ENCODE measurements at places on chromosomes 3 and 15.

DNA sequence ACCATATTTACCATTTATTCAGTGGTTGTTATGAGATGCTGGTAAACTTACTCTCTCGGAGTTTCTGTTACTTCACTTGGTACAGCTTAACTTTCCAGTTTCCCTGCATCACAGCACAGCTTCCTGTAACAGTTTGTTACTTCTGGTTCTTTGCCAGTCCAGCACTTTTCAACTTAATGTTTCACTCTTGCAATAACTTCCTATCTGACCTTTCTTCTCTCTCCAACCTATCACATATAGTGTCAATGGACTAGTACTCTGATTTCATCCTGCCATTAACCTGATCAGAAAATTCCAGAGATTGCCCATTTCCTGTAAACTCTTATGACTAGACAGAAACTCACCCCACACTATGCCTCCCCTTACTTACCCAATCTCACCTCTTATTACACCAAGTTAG, 3.9 kb upstream of the ATP11B start:
- H3K4me3 ChIP-seq, result no peak overlapping the region
- no peaks in the 10 kb centered on the region for H3K36me3 ChIP-seq
- no peak for DNase-seq
- no peak overlapping the region for H3K27ac ChIP-seq
- peaks cover 15% of the 10 kb centered on the region for H3K27me3 ChIP-seq

GRCh38 chr3:18211116-18211515, 214.0 kb downstream of the SATB1 start:
- DNase-seq, result no peak
- no peaks in the 10 kb centered on the region for H3K36me3 ChIP-seq
- H3K27me3 ChIP-seq, result no peaks in the 10 kb centered on the region
- H3K4me1 ChIP-seq, result no peaks in the 10 kb centered on the region
- H3K4me3 ChIP-seq, result no peak overlapping the region

- H3K27ac ChIP-seq, result no peak overlapping the region
- no peak for DNase-seq
- peaks cover 8% of the 10 kb centered on the region for H3K27me3 ChIP-seq
- no peaks in the 10 kb centered on the region for H3K36me3 ChIP-seq
Measured at GRCh38 chr3:169948559-169949448, 17.8 kb upstream of the SEC62 start.

GRCh38 chr3:5198986-5199731, 11.7 kb downstream of the EDEM1 start:
- no peak overlapping the region for H3K27ac ChIP-seq
- H3K36me3 ChIP-seq, result peaks cover 24% of the 10 kb centered on the region

GRCh38 chr3:104106276-104106675, 1260.4 kb upstream of the ALCAM start:
- no peak for DNase-seq
- H3K27me3 ChIP-seq, result no peaks in the 10 kb centered on the region
- no peak overlapping the region for H3K4me3 ChIP-seq
- H3K27ac ChIP-seq, result no peak overlapping the region
- H3K36me3 ChIP-seq, result no peaks in the 10 kb centered on the region
- H3K4me1 ChIP-seq, result no peaks in the 10 kb centered on the region

GRCh38 chr3:118207271-118207670, 827.4 kb downstream of the IGSF11 start:
- H3K27me3 ChIP-seq, result peaks cover 3% of the 10 kb centered on the region
- no peak overlapping the region for H3K27ac ChIP-seq
- no peak overlapping the region for H3K4me3 ChIP-seq
- no peaks in the 10 kb centered on the region for H3K4me1 ChIP-seq
- no peak for DNase-seq

DNA sequence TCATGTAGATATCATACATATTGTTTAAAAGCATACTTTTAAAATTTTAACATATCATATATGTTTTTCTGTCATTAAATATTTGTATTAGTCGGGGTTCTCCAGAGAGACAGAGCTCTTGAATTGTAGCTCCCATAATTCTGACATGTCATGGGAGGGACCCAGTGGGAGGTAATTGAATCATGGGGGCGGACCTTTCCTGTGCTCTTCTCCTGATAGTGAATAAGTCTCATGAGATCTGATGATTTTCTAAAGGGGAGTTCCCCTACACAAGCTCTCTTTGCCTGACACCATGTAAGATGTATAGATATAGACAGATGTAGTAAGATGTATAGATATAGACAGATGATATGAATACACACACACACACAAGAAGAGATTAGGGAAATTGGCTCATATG, 161.2 kb upstream of the ABI3BP start:
- H3K4me1 ChIP-seq, result no peaks in the 10 kb centered on the region
- DNase-seq, result no peak
- H3K27me3 ChIP-seq, result peaks cover 16% of the 10 kb centered on the region
- no peak overlapping the region for H3K4me3 ChIP-seq

DNA sequence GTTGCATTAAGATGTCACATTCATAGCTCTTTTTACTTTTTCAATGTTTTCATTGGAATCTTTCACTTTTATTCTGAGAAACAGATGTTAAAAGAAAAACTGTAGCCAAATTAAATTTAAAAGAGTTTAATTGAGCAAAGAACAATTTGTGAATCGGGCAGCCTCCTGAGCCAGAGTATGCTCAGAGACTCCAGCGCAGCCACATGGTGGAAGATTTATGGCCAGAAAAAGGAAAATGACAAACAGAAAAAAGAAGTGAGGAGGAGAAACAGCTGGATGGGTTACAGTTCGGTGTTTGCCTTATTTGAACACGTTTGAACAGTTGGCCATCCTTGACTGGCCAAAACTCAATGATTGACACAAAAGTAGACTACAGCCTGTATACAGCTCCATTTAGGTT, 33.8 kb upstream of the RAB11A start:
- peaks cover 9% of the 10 kb centered on the region for H3K4me1 ChIP-seq
- no peak for DNase-seq
- H3K4me3 ChIP-seq, result no peak overlapping the region
- H3K27me3 ChIP-seq, result no peaks in the 10 kb centered on the region
- H3K27ac ChIP-seq, result no peak overlapping the region

- no peak overlapping the region for H3K4me3 ChIP-seq
- H3K36me3 ChIP-seq, result no peaks in the 10 kb centered on the region
- H3K4me1 ChIP-seq, result peaks cover 16% of the 10 kb centered on the region
- no peak overlapping the region for H3K27ac ChIP-seq
Measured at GRCh38 chr15:99409560-99409959, 156.2 kb upstream of the MEF2A start.

DNA sequence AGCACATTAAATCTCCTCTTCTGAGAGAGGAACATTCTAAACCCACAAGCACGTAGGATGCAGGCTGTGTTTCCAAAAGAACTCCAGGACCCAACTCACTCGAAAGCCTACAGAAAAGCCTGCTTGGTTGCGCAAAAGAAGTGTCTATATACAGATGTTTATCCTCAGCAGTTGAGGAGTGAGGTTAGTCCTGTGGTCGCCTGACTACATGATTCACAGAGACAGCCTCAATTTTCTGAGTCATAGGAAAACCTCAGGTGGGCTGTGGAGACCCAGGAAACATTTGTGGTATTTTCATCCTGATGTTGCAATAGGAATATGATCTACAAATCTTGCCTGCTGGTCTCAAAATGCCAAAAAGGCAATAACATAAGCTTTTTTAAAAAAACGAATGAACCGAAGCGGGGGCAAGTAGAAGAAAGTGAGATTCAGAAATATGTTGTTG, 183.8 kb upstream of the THRB start:
- no peaks in the 10 kb centered on the region for H3K27me3 ChIP-seq
- H3K4me1 ChIP-seq, result peaks cover 41% of the 10 kb centered on the region
- DNase-seq, result no peak
- no peaks in the 10 kb centered on the region for H3K36me3 ChIP-seq
- H3K27ac ChIP-seq, result no peak overlapping the region

- H3K27ac ChIP-seq, result no peak overlapping the region
- H3K36me3 ChIP-seq, result no peaks in the 10 kb centered on the region
- no peak overlapping the region for H3K4me3 ChIP-seq
- no peaks in the 10 kb centered on the region for H3K4me1 ChIP-seq
Measured at GRCh38 chr15:42101861-42102260, 7.5 kb upstream of the PLA2G4D start.

GRCh38 chr15:25246641-25247406, 192.0 kb downstream of the UBE3A start:
- H3K27ac ChIP-seq, result no peak overlapping the region
- peak; percentile 27 for DNase-seq
- H3K4me1 ChIP-seq, result no peaks in the 10 kb centered on the region
- H3K27me3 ChIP-seq, result no peaks in the 10 kb centered on the region
- H3K36me3 ChIP-seq, result no peaks in the 10 kb centered on the region

DNA sequence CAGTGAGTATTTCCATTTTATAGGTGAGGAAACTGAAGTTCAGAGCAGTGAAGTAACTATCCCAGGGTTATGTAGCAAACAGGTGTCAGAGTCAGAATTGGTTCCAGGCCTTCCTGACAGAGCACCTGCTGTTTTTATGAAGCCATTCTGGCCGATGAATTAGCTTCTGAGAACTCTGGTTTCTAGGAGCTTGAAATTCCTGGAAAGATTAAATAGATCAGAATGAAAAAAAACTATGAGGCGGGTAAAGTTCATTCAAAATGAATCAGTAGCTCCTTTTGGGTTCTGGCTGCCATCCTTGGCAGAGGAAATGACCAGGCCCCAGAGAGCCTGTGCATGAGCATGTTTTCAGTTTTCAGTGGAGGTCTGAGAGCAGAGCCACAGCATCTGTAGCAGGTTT, 59.3 kb upstream of the CFAP161 start:
- no peak for DNase-seq
- H3K27ac ChIP-seq, result no peak overlapping the region
- H3K4me3 ChIP-seq, result no peak overlapping the region
- no peaks in the 10 kb centered on the region for H3K4me1 ChIP-seq

DNA sequence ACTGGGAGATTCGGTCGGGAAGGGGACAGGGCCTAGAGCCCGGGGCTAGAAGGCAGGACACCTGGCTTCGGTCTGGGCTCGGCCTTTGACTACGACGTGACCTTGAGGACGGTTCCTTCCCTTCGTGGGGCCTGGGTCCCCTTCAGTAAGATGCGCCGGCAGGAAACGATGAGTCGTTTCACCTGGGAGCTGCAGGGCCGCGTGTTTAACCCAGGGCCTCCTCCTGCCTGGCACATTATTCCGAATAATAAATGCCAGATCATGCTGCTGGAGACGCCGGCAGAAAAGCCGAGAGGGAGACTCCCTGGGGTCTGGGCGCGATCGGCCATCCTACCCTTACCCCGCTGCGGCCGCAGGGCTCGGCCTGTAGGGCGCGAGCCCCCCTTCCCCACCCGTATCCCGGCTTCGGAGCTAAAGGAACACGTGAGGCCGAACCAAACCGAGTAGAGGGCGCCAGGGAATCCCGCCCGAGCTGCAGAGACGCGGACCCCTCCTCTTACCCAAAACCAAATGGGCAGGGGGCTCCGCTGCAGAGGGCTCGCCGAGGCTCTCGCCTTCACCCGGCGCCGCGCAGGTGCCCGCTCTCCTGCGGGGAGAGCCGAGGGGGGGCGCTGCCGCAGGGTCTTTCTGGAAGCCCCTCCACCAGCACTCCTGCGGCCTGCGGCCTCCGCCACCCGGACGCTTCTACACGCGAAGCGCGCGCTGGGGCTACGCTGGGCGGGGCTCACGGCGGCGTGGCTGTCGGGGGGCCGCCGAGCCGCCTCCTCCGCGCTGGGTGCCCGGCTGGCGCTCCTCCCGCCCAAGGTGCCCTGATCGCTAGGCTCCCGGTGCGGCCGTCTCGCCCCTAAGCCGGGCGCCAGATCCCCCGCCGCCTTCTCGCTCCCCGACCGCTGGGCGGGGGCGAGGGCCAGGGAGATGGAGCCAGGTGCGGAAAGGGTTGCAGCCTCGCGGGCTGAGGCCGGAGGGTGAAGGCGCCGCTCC, at the start of gene BDH1:
BDH1 (minus strand) TSS at position 688 of the 981 bp plus-strand sequence. CDS start 9,525 bp downstream, outside the sequence.
- H3K27ac ChIP-seq, result peak within 1 kb of the TSS; percentile 90
- peak within 1 kb of the TSS; percentile 75 for H3K4me3 ChIP-seq
- peaks cover 6% of the 10 kb centered on the region for H3K4me1 ChIP-seq
- peaks cover 34% of the 10 kb centered on the region for H3K27me3 ChIP-seq

GRCh38 chr3:58835086-58835485, 168.5 kb upstream of the FAM3D start:
- H3K4me3 ChIP-seq, result no peak overlapping the region
- H3K4me1 ChIP-seq, result peaks cover 7% of the 10 kb centered on the region
- H3K36me3 ChIP-seq, result no peaks in the 10 kb centered on the region
- H3K27me3 ChIP-seq, result no peaks in the 10 kb centered on the region

GRCh38 chr3:188052169-188053035, 101.6 kb upstream of the LPP start:
- no peak overlapping the region for H3K4me3 ChIP-seq
- no peaks in the 10 kb centered on the region for H3K27me3 ChIP-seq
- peak; percentile 77 for DNase-seq
- H3K36me3 ChIP-seq, result no peaks in the 10 kb centered on the region

GRCh38 chr3:112773864-112774263, 72.8 kb downstream of the CD200R1L start:
- H3K36me3 ChIP-seq, result no peaks in the 10 kb centered on the region
- H3K4me1 ChIP-seq, result peaks cover 37% of the 10 kb centered on the region
- H3K27ac ChIP-seq, result no peak overlapping the region
- DNase-seq, result no peak
- H3K27me3 ChIP-seq, result no peaks in the 10 kb centered on the region

- no peaks in the 10 kb centered on the region for H3K27me3 ChIP-seq
- DNase-seq, result no peak
Measured at GRCh38 chr15:78082106-78082742, 4.7 kb upstream of the TBC1D2B start.

GRCh38 chr15:89672221-89673164, 6.7 kb downstream of the PLIN1 start:
- H3K36me3 ChIP-seq, result no peaks in the 10 kb centered on the region
- no peak overlapping the region for H3K27ac ChIP-seq
- H3K4me3 ChIP-seq, result no peak overlapping the region
- no peaks in the 10 kb centered on the region for H3K27me3 ChIP-seq
- no peak for DNase-seq

- no peak for DNase-seq
- no peak overlapping the region for H3K4me3 ChIP-seq
- no peaks in the 10 kb centered on the region for H3K27me3 ChIP-seq
- no peak overlapping the region for H3K27ac ChIP-seq
- no peaks in the 10 kb centered on the region for H3K36me3 ChIP-seq
Measured at GRCh38 chr15:39392469-39393047, 188.3 kb upstream of the THBS1 start.

- no peak for DNase-seq
- no peak overlapping the region for H3K4me3 ChIP-seq
- H3K27me3 ChIP-seq, result no peaks in the 10 kb centered on the region
- H3K27ac ChIP-seq, result no peak overlapping the region
- no peaks in the 10 kb centered on the region for H3K36me3 ChIP-seq
- peaks cover 2% of the 10 kb centered on the region for H3K4me1 ChIP-seq
Measured at GRCh38 chr3:96466441-96466840, 348.0 kb upstream of the EPHA6 start.

GRCh38 chr3:34783876-34784275, 855.4 kb upstream of the ARPP21 start:
- no peaks in the 10 kb centered on the region for H3K36me3 ChIP-seq
- H3K4me1 ChIP-seq, result peaks cover 3% of the 10 kb centered on the region
- DNase-seq, result no peak
- no peaks in the 10 kb centered on the region for H3K27me3 ChIP-seq
- H3K27ac ChIP-seq, result no peak overlapping the region

DNA sequence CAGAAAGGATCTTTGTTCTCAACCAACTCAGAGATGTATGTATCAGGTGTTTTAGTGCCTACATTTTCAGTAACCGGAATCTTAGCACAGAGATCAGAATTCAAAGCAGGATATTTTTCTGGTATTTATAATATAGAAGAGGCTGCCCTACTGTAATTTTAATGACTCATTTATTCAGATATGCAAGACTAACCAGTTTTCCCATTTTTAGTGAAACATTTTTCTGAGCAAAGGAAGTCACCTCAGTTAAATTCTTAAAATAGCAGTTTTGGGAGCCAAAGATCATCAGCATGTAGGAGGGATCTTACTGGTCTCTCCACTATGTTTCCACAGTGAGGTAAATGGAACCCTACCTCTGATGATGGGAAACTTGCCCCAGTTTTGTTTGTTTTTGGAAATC, 42.0 kb downstream of the SRP14 start:
- DNase-seq, result no peak
- peaks cover 36% of the 10 kb centered on the region for H3K36me3 ChIP-seq

All from mesothelial cell of epicardium (in vitro differentiated cells).